ENCODE measurements at places on chromosomes 3 and 15.
A peak's percentile ranks its signal among the peaks of the same experiment; 100 is the strongest.

- DNase-seq = no peak
These were observed 39.3 kb downstream of the NKIRAS1 start for GRCh38 chr3:23877329-23877980.

- DNase-seq = no peak
These were observed 131.5 kb upstream of the ALCAM start for GRCh38 chr3:105235221-105235620.

DNA sequence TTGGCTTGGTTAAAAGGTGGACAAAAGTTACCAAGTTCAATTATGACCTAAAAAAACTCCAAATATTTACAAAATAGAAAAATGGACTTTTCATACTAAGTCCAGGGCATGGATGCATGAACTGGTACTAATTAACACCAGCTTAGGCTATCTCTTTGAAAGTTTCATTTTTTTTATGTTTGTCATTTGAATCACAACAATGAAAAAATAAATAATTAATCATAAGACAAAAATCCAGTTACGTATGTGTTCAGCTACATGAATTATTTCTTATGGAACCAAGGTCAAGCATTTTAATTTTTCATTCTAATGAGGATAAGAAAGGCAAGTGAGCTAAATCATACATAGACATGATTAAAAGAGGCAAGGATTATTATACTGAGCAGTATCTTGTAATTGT is 23.7 kb upstream of the STRIT1 start:
- DNase-seq = no peak

- no peak for DNase-seq
These were observed 57.1 kb upstream of the RPL32 start for GRCh38 chr3:12898290-12898964.

GRCh38 chr3:64988188-64988587 is 300.4 kb upstream of the ADAMTS9 start:
- DNase-seq = no peak

- DNase-seq = no peak
These were observed 410.4 kb upstream of the RORA start for GRCh38 chr15:61639491-61639890.

- DNase-seq = no peak
These were observed 53.7 kb downstream of the ADCY5 start for GRCh38 chr3:123395235-123395634.

- DNase-seq = no peak
These were observed 2.3 kb upstream of the COL6A6 start for GRCh38 chr3:130514681-130515080.

DNA sequence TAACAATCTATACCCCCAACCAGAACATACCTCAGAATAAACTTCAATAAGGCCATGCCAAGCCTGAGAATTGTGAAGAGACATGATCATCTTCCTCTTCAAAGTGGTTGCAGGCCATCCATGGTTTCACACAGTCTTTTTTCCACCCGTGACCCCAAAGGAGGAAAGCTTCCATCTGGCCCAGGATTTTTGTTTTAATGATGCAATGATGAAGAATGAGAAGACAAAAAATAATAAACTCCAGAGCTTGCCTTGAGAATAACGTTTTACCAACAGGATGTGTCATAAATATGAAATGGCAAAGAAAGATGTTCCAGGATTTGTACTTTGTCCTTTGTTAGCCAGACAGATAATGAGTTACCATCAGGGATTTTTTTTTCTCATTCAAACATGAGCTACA is 201.9 kb downstream of the WNT5A start:
- no peak for DNase-seq

- DNase-seq = no peak
These were observed 32.2 kb downstream of the HGD start for GRCh38 chr3:120649830-120650233.

DNA sequence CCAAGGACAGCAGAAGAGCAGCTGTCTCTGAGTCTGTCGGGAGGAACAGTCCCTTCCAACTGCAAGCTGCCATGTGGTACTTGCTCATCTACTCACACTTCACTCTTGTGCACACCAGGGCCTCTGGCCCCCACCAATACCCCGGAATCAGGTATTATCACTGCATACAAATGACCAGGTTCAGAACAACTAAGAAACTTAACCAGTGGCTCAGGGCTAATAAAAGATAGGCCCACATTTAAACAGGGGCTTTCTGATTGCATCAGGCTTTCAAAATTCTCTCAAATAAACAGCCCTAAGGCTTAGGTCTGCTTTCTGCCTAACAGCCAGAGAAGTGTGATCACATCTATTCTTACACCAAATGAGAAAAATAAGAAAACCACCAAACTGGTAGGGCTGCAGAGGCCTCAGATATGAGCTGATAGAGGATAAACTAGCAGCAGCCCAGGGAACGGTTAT is 20.7 kb downstream of the CCDC12 start:
- DNase-seq = no peak

DNA sequence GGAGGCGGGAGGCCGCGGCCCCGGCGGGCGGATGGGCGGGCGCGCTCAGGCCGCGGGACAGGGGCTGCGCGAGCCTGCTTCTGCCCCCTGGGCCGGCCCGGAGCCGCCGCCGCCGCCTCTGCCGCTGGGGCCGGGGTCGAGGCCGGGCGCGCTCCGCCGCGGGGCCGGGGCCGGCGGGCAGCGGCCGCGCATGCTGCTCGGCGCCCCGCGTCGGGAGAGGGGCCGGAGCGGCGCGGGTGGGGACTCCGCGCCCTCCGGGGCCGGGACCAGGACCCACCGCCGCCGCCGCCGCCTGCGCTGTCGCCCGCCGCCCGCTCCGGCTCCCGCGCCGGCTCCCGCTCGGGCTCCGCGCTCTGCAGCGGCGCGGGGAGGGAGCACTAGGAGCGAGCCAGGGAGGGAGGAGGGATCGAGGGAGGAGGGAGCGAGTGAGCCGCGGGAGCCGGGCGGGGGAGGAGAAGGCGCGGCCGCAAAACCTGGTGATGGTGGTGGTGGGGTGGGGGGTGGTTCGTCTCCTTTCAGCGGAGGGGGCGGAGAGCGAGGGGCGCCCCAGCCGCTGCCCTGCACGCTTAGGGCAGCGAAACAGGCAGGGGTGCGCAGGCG is at the start of gene LINGO1:
Gene LINGO1 (minus strand): TSS at position 379 of the 600 bp plus-strand sequence. CDS start 597 bp downstream, outside the sequence.
- DNase-seq = peak; percentile 72

- DNase-seq = no peak
These were observed 13.2 kb upstream of the SPG11 start for GRCh38 chr15:44676676-44677075.

GRCh38 chr3:27458929-27459328 is 25.3 kb downstream of the SLC4A7 start:
- no peak for DNase-seq

DNA sequence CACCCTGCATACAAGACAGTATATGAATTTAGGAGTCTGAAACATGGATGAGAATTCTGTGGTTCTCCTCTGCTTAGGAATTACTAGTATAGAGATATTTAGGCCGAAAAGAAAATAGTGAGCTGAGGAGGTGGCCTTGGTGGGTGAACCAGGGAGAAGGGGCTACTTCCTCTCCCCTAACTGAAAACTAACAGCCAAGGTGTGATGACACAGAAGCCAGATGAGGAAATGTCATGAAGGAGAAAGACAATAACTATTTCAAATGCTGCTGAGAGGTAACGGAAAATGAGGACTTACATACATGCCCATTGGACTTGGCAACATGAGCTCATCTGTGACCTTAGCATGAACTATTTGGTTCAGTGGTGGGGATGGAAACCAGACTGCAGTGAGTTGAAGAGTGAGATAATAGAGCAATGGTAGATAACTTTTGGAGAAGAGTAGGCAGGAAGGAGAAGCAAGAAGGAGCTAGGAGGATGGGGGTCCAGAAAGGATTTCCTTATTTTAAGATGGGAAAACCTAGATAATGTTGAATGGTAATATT is 114.4 kb upstream of the TSPAN3 start:
- no peak for DNase-seq

DNA sequence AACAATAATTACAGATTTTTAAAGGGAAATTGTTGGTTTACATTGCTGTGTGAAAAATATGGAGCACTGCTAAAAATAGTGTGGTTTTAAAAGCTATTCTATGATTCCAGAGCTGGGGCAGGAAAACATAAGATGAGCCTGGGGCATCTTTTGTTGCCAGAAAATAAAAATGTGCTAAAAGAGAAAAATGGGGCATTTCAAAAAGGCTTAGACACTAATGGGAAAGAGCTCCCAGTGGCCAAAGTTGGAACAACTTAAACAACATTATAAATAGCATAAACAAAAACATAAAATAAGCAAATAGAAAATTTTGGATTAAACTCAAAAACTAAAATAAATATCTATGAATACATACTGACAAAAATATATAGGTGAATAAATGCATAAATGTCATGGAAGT is 478.9 kb downstream of the NLGN1 start:
- no peak for DNase-seq

DNA sequence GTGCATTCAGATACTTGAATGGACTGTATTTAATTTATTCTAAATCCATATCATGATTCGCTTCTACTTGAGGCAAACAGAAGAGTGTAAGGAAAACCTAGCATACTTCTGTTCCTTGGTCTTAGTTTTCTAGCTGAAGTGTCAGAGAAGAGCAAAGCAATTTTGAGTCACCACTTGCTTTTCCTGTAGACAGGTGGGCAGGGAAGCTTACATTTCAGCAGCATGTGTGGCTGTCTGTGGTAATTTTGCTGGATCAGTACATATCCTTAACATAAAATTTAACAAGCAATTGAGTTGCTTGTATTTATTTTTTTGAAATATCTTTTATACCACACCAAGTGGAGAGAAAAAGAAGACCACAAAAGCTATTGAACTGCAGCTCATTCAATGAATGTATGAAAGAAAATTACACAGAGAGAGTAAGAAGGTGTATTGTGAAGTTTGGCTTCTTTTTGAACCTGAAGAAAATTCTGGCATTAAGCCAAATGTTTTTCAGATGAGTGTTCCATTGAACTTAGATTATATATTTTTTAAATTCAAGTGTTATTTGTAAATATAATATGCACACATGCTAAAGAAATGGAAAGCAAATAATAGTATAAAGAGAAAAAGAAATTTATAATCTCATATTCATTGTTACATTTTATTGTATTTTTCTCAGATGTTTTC is 747.6 kb downstream of the NAALADL2 start:
- DNase-seq = no peak

GRCh38 chr15:59366333-59367021 is 6.2 kb downstream of the MYO1E start:
- no peak for DNase-seq

GRCh38 chr3:16329036-16329825 is 64.2 kb downstream of the OXNAD1 start:
- DNase-seq = no peak

DNA sequence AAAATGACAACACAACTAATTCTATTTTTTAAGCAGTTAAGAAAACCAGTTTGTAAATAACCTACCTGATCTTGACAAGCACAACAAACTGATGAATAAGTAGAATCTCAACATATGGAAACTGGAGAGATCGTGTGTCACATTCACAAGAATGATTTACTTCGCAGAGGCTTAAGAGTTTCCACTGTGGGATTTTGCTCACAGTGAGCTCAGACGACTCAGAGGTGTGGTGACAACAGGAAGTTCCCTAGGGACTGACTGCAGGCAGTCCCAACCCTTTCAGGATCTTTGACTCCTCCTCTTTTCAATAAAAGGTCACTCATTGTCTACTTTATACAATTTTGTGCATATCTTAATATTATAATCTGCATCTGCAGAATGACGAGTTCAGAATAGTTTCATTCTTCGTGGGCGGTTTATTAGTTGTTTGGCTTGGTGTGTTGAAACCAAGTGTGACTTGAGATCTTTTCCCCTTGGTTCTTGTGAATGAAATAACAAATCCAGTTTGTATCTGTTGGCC is at the start of gene LIPH:
Gene LIPH (minus strand): TSS at position 231 of the 520 bp plus-strand sequence. CDS start 117 bp downstream, at position 114.
- DNase-seq = peak; percentile 52
